Activated naive CD4-positive, alpha-beta T cell (primary cell): ENCODE measurements at places on chromosomes 3 and 15.

DNA sequence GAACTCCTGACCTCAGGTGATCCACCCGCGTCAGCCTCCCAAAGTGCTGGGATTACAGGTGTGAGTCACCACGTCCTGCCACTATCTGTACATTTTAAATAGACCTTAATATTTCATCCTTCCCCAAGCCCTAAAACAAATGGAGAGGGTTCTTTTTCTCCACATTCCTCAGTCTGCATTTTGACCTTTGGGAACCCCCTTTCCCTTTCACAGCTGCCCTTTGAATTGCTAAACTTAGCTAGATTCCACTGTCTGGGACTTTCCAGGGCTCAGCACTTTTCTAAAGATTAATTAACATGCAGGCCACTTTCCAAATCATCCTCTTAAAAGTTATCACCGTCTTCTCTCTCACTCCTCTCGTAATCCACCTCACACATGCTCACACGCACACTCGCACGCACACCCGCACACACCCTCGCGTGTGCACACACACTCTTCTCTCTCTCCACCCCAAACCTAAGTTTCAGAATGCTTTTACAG is 124.2 kb downstream of the TMCO5A start:
- no peak for DNase-seq

DNA sequence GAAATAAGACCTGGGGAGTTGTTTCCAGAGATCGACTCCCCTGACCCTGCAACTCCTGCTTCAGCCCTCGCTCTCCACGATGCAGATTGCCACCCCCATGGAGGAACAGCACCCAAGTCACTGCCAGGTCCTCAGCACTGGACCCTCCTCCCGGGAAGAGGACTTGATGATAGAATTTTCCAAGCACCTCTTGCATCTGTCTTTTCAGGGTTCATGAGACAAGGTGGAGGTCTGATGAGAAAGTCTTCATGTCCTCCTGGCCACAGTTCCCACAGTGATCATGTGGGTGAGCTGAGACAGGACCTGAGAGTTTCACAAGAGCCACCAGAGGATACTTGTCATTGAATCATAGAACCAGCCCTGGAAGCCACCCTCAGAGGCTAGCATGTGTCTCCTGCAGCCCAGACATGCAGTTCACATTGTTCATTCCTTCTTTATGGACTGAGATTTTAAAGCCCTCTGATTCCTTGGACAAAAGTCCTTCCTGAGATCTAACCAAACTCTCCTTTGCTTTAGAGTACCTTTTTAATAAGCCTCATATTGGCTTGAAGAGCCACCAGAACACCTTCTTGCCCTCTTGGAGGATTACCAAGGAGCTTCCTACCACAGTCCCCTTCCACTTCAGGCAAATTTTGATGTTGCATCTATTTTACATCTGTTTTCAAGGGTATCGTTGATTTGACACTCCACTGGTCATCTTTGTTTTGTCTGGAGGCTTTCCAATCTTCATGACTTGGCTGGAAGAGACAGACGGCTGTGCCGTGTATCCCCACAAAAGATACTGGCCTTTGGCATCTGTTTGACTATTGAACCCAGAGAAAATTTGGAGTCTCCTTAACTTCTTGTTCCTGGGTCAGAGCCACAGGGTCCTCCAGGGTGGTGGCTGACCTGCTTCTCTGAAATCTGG is 224.8 kb upstream of the BHLHE40 start:
- no peak for DNase-seq

DNA sequence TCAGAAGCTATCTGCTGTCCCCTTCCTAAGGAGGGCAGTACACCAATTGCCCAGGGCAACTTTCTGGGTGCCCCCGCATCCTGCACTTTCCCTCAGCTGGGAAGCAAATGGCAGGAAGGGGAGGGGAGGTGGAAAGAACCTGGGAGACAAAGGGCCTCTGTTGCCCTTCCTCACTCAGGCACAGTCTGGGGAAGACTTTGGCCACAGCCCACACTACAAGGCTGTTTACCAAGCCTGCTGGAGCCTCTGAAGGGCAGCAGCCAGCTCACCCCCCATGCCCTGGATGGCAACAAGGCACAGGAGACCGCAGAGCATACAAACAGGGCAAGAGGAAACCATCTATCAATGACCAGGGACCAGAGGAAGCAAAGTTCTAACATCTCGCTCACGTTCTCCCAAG is 42.4 kb downstream of the ARRDC4 start:
- no peak for DNase-seq

GRCh38 chr15:74261685-74262084 is 25.6 kb downstream of the CCDC33 start:
- DNase-seq = no peak

DNA sequence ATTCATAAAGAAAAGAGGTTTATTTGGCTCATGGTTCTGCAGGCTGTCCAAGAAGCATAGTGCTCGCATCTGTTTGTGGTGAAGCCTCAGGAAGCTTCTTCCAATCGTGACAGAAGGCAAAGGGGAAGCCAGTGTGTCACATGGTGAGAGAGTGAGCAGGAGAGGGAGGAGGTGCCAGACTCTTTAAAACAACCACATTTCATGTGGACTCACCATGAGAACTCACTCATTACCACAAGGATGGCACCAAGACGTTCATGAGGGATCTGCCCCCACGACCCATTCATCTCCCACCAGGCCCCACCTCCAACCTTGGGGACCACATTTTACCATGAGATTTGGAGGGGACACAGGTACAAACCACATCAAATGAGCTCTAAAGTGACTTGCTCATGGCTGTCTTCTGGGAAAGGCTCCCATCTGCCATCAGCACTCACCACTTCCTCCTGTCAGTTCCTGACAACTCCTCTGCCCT is 327.3 kb upstream of the TLE3 start:
- DNase-seq = no peak

- DNase-seq = no peak
Measured at GRCh38 chr3:152916753-152917279, 81.9 kb downstream of the P2RY1 start.

GRCh38 chr3:13544293-13544831 is 4.6 kb upstream of the FBLN2 start:
- no peak for DNase-seq

GRCh38 chr15:66452971-66453580 is 44.5 kb downstream of the SNAPC5 start:
- DNase-seq = no peak

- no peak for DNase-seq
Measured at GRCh38 chr3:88031642-88032077, 27.1 kb downstream of the CGGBP1 start.

- DNase-seq = no peak
Measured at GRCh38 chr3:115698851-115699591, 75.7 kb downstream of the GAP43 start.

- no peak for DNase-seq
Measured at GRCh38 chr3:158845765-158846350, 44.0 kb downstream of the MFSD1 start.

DNA sequence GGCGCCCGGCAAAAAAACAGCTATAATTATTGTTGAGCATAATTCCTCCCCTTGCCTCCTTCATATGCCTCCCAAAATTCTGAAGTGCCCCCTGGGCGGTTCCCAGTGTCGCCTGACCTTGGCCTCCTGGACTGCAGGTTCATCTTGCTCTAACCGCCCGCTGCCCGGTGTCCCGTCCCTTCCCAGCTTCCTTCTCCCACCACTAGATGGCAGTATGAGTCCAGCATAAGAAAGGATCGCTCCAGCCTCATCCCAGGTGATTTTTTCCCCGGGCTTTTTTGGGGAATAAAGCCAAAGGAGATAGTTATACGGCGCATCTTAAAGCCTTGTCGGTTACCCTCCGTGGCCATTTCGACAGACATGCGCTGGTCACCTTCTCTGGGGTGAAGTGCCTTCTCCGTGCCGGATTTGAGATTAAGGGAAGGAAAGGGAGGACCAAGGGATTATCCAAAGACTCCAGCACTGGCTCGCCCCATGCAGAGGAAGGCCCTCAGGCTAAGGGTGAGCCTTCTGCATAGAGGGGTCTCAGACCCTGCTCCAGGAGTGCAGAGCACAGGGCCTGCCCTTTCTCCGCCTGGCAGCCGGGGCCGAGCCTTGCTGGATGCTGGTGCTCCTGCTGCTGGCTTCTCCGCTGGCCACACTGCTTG is 45.8 kb upstream of the TRA2B start:
- peak; percentile 43 for DNase-seq

DNA sequence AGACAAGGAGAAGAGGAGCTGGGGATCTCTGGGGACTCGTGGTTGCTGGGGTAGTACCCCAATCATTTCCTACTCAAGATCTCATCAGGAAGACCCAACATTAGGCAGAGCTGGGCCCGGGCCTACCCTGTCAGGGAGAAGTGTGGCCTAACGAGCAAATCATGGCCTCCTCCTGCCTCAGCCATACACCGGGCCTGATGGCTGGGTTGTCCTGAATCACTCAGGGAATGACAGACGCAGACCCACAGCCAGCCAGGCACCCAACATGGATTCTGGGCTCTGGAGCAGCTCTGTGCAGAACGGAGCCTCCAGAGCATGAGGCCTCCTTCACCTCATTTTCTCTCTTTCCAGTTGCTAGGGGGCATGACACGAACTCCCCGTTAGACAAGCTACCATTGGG is 19.7 kb downstream of the ITGA11 start:
- no peak for DNase-seq

- no peak for DNase-seq
Measured at GRCh38 chr3:126026761-126027160, 57.2 kb downstream of the SLC41A3 start.

DNA sequence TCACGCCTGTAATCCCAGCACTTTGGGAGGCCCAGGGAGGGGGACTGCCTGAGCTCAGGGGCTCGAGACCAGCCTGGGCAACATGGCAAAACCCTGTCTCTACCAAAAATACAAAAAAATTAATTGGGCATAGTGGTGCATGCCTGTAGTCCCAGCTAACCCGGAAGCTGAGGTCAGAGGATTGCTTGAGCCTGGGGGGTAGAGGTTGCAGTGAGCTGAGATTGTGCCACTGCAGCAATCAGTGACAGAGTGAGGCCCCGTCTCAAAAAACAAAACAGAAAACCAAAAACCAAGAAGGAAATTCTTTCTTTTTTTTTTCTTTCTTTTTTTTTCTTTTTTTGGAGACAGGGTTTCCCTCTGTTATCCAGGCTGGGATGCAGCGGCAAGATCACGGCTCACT is 3.5 kb downstream of the SPATA12 start:
- DNase-seq = no peak

GRCh38 chr15:99090938-99091337 is 13.9 kb upstream of the SYNM start:
- no peak for DNase-seq

GRCh38 chr3:11719406-11720303 is 75.9 kb upstream of the VGLL4 start:
- peak; percentile 71 for DNase-seq

- DNase-seq = no peak
Measured at GRCh38 chr15:32872621-32873283, 154.9 kb downstream of the GREM1 start.

- DNase-seq = no peak
Measured at GRCh38 chr3:171566803-171567422, 106.7 kb upstream of the TNIK start.

GRCh38 chr3:71517271-71517791 is 66.2 kb downstream of the FOXP1 start:
- DNase-seq = no peak

DNA sequence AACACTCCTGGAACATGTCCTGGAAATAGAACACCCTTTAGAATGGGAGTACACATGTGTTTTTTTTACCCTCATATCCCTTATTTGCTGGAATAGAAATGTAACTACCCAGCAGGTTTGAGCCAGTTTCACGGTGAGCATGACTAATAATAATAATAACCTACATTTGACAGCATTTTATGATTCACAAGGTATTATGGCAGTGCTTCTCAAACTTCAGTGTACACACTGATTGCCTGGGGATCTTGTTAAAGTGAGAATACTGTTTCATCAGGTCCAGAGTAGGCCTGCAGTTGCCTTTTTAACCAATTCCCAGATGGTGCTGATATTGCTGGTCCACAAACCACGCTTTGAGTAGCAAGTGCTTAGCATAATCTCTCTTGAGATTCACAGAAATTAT is 63.9 kb downstream of the NFKBIZ start:
- no peak for DNase-seq

DNA sequence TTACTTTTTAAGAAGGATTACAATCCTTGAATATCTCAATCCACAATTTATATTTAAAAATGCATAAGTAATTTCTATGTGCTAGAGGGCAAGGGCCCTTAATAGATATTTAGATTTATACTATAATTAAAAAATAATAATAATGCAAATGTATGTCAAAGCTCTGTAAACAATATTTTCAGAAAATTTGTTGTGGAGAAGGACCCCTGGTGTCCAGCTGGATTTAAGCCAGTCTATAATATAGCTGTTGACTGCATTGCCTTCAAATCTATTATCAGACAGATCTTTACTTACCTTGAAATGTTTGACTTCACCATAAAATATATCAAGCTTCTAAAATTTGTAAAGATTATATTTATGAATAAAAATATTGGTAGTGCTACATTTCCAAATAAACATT is 65.6 kb downstream of the ZBTB20 start:
- no peak for DNase-seq

DNA sequence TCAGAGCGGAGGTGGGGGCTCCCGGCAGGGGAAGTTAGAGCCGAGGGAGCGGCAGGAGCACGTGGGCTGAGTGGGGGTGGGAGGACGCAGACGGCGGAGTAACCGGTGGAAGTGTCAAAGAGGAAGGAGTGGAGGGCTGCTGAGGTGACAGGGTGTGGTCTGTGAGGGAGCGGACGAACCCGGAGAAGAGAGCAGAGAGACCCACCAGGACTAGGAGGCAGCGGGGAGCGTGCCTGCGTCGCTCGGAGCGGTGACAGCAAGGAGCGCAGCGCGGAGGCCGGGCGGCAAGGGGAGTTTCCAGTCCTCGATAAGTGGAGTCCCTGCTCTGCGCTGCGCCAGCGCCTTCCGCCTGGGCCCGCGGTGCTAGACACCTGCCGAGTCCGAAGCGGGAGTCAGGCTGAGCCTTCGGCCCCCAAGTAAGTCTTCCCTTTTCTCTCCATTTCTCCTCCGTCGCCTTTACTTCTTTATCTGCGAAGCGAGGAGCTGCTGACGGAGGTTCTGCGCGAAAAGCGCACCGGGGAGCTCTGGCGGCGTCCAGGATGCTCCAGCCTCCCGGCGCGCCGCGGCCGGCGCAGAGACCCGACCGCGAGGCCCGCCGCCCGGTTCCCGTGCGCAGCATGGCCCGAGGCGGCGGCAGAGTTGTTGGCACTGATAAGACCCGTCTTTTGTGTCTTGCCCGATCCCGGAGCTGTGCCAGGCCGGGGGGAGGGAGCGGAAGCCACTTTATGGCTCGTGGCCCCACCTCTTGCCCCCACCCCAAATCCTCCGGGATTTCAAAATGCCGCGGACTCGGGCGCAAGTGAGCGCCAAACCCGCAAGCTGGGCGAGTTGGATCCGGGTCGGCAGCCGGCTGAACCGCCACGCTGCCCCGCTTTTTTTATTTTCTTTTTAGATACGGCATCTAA is 533.0 kb upstream of the SEMA6D start:
- DNase-seq = no peak

DNA sequence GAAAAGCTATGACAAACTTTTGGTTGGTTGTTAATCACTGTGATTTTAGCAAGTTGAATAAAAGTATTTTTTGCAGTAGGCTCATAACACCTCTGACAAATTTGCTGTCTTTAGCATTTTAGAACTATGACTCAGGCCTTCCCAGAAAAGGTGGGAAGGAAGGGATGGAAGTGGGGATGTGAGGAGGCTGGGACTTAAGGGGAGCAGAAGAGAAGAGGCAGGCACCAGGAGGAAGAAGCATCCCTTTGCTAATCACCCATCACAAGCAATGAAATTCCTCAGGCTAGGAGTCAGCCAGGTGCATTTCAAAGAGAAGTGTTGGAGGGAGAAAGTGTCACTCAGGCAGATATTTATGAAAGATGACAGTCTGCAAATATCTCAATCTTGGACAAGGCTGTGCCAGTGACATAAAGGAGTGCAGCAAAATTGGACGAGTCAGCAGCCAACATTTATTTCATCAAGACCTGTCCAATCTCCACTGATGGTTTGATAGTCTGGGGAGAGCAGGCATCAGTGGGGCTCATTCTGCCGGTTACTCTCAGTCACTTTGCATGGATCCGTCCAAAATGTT is 337.3 kb upstream of the ARRDC4 start:
- no peak for DNase-seq
